ENCODE measurements at places on chromosomes 11 and 22.
A peak's percentile ranks its signal among the peaks of the same experiment; 100 is the strongest.

- DNase-seq, result no peak
Observed at GRCh38 chr11:1335264-1335810, 25.9 kb upstream of the TOLLIP start.

- no peak for DNase-seq
Observed at GRCh38 chr11:77217156-77217555, 84.3 kb downstream of the GDPD4 start.

DNA sequence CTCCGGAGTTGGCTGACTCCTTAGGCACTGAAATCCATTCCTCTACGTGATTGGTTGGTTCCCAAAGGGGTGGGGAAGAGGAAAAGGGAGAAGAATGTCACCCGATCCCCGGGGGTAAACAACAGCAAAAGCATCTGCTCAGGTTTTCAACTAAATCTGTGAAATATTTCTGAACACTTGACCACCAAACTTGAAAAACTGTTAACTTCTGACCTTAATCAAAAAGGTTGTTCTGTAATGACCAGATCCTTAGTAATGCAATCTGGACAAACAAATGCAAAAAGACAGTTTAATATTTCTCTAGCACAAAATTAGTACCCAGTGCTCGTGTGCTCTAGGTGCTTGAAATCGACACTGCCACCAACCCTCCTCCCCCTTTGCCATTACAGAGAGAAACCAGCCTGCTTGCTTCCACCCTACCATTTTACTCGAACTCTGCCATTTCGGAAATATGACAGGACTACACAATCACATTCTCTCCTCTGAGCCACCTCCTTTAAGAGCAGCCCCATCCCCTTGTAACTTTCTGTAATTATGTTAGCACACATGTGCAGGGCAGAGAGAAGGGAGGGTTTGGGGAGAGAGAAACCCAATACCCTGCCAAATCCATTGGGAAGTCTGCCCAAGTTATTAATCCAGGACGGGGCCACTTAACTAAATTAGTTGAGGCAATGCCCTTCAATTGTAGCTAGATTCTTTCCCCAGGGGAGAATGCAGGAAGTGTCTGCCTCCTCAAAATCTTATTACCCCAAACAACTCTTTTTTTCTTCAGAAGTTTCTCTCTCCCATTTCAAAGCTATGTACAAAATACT lies 113.8 kb downstream of the RBFOX2 start:
- no peak for DNase-seq

DNA sequence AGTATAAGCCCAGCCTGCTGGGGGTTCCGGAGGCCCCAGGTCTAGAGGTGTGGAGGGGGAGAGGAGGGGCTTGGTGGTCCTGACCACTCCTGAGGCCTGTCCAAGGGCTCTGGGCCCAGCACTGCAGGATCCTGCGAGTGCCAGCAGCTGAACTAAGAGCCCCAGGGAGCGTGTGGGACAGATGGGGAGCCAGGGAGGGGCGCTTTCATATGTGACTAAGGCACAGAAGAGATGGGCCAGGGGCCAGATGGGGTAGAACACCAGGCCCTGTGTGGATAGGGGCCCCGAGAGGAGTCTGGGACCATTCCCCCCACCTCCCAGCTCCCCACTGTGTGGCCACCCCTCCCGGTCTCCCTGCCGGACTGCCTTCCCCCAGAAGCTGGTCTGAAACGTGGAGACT lies 18.4 kb downstream of the MAFF start:
- no peak for DNase-seq

DNA sequence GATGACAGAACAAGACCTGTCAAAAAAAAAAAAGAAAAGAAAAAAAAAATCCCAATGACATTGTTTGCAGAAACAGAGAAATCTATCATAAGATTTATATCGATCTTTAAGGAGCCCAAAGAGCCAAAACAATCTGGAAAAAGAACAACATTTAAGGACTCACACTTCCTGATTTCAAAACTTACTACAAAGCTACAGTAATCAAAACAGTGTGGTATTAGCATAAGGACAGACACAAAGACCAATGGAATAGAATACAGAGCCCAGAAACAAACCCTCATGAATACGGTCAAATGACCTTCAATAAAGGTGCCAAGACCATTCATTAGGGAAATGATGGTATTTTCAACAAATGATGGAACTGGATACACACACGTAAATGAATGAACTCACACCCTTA lies 12.2 kb downstream of the ARVCF start:
- DNase-seq, result no peak

DNA sequence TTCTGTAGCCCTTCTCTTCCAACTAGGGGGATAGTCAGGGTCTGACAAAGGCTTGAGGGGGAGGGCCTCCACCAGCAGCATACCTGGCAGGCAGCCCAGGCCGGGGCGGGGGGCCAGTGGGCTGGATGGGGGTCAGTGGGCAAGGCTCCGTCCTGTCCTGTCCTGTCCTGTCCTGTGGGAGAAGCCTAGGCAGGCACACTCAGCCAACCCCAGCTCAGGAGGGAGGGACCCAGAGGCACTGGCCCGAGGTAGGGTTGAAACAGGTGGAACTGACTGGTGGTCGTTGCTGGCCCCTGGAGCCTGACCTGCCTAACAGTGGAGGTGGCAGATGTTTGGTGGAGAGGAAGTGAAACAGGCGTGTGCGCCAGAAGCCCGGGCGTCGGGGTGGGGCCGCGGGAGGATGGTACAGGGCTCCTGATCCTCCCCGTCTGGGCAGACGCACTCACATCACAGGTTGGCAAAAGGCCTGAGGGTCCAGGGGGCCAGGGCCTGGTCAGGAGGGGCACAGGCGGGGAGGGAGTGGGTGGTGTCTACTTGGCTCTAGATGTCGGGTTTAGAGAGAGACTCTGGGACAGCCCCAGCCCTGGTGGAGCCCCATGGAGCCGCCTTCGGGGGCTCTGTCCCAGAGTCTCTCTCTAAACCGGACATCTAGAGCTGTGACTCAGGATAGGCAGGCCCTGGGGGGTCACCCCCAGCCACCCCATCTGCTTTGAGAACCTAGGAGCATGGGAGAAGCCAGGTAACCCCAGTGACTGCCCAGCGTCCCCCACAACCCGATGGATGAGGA lies 32.5 kb upstream of the GRAMD4 start:
- no peak for DNase-seq

GRCh38 chr11:13168271-13168670 lies 109.3 kb upstream of the BMAL1 start:
- DNase-seq, result no peak

DNA sequence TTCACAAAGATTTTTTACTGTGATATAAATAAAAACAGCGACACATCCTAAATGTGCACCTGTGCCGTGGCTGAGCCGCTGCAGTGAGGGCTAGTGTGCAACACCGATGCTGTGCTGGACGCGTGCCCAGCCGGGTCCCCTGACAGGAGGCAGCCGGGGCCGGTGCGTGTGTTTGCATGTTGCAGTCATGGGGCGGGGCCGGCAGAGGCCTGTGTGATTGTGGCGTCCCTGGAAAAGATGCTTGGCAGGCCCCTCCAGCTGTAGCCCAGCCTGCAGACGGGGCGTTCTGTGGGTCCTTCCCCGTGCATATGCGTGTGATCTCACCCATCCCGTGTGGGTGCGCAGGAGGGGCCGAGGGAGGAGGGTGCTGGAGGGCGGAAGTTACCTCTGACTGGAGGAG lies 30.6 kb downstream of the MUC6 start:
- DNase-seq, result no peak

GRCh38 chr11:75924966-75925784 lies 110.2 kb downstream of the UVRAG start:
- DNase-seq, result no peak

- no peak for DNase-seq
Observed at GRCh38 chr11:104057908-104058307, 21.5 kb downstream of the DDI1 start.

- peak; percentile 93 for DNase-seq
Observed at GRCh38 chr11:10857709-10858438, at the start of gene ZBED5. Gene ZBED5 (minus strand): TSS chr11:10858053. CDS start chr11:10854945, 3,108 bp downstream.

DNA sequence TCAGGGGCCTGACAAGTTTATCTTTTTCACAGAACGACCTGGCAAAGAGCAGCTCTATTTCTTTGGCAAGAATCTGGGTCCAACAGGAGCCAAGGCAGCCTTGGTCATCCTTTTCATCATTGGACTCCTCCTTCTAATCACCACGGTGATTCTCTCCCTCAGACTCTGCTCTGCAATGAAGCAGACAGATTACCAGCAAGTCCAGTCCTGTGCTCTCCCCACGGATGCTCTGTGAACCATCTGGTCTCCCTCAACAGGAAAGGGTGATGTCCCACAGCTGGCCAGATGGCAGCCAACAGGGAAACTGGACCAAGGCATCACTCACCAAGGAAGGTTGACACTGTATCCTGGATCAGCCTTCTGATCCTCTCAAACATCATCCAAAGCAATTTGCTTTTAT lies 17.0 kb upstream of the PANX1 start:
- no peak for DNase-seq

- no peak for DNase-seq
Observed at GRCh38 chr11:123504401-123504800, 74.3 kb downstream of the GRAMD1B start.

- no peak for DNase-seq
Observed at GRCh38 chr22:38631724-38632123, 24.5 kb downstream of the FAM227A start.

GRCh38 chr22:35407362-35407761 lies 7.4 kb downstream of the MCM5 start:
- DNase-seq, result no peak

- DNase-seq, result no peak
Observed at GRCh38 chr11:126229858-126230540, 18.4 kb downstream of the FAM118B start.

GRCh38 chr11:73019449-73019848 lies 122.7 kb downstream of the FCHSD2 start:
- DNase-seq, result no peak

GRCh38 chr22:47195156-47195483 lies 432.7 kb downstream of the TBC1D22A start:
- DNase-seq, result no peak

DNA sequence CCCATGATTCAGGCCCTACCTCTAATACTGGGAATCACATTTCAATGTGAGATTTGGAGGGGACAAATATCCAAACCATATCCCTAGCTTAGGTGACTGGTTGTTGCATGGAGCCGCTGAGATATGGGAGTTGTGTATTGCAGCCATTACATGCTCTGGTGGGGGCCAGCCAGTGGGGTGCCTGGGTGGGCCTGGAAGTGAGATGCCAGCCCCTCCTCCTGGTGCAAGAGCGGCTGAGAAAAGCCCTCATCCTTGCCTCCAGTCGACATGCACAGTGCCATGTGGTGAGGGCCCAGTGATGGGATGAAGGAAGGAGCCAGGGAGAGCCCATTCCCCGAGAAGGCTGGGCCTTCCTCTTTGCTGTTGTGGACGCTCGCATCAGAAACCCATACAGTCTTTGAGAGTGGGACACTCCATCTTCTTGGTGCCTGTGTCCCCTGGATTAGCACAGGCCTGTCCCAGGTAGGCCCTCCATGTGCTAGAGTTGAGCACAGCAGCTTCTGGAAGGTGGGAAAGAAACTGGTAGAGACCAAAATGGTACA lies 1043.0 kb downstream of the TBC1D22A start:
- no peak for DNase-seq

- no peak for DNase-seq
Observed at GRCh38 chr11:120561286-120561685, 49.7 kb downstream of the GRIK4 start.

- DNase-seq, result peak; percentile 77
Observed at GRCh38 chr22:38681582-38682335, at the start of gene TOMM22. Gene TOMM22 (plus strand): TSS chr22:38681957. CDS start chr22:38681979, 22 bp downstream.

DNA sequence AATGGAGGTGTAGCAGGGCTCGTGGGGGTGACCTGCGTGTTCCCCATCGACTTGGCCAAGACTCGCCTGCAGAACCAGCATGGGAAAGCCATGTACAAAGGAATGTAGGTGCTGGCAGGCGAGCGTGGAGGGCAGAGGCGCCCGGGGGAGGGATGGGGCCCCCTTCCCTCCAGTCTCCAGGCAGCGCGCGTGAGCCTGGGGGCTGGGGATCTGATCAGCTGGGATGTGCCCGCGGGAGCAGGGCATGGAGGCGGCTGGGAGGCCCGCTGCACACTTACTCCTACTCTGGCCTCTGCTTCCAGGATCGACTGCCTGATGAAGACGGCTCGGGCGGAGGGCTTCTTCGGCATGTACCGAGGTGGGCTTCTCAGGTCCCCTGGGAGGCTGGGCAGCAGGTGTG lies 17.8 kb downstream of the SLC25A18 start:
- DNase-seq, result no peak

DNA sequence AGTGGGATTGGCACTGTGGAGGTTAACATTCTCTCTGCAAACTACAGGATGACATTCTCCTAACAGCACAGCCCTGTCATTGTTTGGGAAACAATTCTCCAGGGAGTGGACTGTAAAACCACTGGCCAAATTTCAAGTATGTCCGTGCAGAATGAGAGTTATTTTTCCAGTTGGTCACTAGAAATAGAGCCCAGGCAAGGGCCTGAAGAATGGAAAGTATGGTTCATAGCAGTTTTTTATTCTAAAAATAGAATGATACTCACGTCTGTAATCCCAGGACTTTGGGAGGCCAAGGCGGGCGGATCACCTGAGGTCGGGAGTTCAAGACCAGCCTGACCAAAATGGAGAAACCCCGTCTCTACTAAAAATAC lies 39.0 kb upstream of the CD44 start:
- no peak for DNase-seq

DNA sequence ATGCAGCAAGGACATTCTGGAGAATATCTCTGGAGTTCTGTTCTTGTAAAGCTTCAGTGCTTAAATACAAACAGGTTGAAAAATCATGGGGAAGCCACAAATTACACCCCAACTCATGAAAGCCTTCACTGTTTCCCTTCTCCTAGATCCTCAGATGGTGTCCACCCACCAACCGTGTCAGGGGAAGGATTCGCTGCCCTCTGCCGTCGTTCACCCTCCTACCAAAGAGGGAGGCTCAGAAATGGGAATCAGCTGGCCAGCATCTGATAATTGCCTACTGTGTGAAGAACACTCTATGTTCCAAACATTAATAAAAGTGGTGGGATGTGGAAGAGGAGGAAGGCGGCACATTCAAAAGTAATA lies 7.4 kb upstream of the HEPACAM start:
- DNase-seq, result no peak

- no peak for DNase-seq
Observed at GRCh38 chr11:30197869-30198268, 32.9 kb upstream of the FSHB start.

GRCh38 chr11:94169516-94169915 lies 40.9 kb downstream of the PANX1 start:
- no peak for DNase-seq

DNA sequence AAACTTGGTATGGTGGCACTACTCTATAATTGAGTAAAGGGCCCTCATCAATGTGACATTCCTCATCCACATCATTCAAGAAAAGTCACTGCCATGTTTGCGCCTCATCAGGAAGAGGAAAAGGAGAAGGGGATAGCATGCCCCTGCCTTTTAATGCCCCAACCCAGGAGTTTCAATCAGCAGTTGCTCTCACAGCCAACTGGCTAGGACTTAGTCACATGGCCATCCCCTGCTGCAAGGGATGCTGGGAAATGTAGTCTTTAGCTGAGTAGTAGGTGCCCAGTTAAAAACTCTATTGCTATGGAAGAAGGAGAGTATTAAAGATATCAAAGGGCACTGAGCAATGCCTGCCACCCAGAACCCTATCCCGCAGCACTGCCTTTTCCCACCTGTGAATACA lies 10.9 kb upstream of the CCND1 start:
- no peak for DNase-seq

All from stimulated activated CD8-positive, alpha-beta memory T cell treated with anti-CD3 and anti-CD28 coated beads, Interleukin-12 subunit alpha, Interleukin-12 subunit beta, amount 100 ng/mL, for 4 hours (primary cell).